Stimulated activated CD8-positive, alpha-beta memory T cell treated with anti-CD3 and anti-CD28 coated beads, Interleukin-7, amount 100 ng/mL, for 1 hour (primary cell): ENCODE measurements at places on chromosomes 7 and 10.
A peak's percentile ranks its signal among the peaks of the same experiment; 100 is the strongest.

- DNase-seq: no peak
Observed at GRCh38 chr10:76621886-76622620, 1015.6 kb downstream of the KCNMA1 start.

DNA sequence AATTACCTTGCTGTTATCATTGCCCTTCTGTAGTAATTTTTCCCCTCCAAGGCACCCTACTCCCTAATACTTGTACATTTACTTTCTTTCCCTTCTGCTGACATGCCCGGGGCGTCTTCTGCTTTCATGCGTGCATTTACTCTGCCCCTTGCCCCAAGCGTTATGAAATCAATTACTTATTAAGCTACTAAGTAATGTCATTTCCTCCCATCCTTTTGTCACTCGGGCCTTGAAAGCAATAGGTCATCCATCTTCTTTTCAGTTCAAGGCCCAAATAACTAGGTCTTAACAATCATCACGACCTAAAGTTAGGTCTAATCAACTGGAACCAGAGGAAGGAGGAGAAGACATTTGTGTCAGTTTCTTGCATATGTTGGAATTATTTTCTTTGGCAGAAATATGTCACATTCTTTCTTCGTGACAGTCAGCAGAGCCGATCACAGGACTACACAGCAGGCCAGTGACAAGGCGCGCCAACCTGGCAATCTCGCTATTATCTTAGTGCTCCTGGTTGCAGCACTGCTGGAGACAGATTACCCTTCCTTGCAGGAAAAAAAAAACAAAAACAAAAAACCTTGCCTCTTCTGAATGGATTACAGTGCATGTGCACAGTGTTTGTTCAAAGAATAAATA, 179.2 kb downstream of the RELN start:
- no peak for DNase-seq

- DNase-seq: no peak
Observed at GRCh38 chr7:98557538-98558031, 59.5 kb upstream of the NPTX2 start.

DNA sequence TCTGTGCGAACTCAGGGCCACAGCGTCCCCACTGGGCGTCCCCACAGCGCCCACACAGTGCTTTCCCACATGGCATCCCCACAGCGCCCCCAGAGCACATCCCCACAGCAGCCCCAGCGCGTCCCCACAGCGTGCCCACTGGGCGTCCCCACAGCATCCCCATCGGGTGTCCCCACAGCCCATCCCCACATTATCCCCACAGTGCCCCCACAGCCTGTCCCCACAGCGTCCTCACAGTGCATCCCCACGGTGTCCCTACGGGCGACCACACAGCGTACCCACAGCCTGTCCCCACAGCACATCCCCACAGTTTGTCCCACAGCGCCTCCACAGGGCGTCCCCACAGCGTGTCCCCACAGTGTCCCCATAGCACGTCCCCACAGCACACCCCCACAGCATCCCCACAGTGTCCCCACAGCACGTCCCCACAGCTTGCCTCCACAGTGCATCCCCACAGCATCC, 131.6 kb downstream of the ACTR3B start:
- no peak for DNase-seq

DNA sequence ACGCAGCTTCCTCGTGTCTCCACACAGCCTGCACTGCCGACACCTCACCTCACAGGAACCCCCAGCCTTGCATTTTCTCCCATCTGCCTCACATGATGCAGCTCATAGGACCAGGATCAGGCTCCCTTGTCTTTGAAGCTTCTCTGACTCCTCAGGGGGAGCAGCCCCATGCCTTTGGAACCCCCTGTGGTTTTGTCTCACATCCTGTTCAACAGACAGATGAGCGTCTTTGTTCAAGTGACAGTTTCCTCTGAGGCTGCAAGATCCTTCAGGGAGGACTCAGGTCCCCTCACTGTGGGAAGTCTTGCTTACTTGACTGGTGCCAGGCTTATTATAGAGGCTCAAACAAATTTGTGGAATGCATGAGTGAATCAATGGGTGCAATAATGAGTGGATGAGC, 667.1 kb downstream of the INHBA start:
- no peak for DNase-seq

GRCh38 chr10:30422981-30423654, 10.9 kb upstream of the MAP3K8 start:
- DNase-seq: no peak

DNA sequence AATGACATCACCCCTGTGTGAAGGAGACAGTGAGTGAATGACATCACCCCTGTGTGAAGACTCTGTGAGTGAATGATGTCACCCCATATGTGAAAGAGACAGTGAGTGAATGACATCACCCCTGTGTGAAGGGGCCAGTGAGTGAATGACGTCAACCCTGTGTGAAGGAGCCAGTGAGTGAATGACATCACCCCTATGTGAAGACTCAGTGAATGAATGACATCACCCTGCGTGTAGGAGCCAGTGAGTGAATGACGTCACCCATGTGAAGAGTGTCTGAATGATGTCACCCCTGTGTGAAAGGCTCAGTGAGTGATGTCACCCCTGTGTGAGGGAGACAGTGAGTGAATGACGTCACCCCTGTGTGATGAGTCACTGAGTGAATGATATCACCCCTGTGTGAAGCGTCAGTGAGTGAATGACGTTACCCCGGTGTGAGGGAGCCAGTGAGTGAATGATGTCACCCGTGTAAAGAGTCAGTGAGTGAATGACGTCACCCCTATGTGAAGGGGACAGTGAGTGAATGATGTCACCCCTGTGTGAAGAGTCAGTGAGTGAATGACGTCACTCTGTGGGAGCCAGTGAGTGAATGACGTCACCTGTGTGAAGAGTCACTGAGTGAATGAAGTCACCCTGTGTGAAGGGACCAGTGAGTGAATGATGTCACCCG, 478.1 kb downstream of the PTPRN2 start:
- DNase-seq: no peak

DNA sequence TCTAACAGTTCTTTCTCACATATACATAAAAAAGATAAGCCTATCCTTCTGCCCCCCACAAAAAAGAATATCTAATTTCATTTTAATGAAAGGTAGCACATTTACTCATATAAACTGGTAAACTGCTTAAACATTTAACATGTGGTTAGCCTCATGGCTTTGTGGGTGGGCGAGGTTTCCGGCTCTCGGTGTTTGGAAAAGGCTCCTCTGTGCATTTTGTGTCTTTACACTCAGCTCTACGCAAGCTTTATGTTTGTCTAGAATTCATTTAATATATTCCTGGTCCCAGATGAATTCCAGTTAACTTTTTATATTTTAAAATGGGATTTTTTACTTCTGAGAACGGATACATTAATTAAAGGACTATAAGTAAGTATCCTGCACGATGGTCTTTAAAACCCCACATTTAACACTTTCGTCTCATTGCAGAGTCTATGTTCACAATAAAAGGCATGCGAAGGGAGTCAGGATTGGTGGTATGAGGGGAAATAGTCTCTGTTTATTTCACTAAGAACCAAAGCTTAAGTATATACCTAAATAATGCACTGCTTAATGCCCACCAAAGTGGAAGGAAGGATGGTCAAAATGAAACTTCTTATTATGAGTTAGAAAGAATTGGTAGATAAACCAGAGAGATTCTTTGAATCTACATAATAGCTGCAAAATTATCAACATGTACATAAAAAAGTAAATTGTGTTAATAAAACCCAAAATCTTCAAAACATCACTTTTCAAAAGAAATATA, 197.2 kb downstream of the CRPPA start:
- DNase-seq: peak; percentile 10

- no peak for DNase-seq
Observed at GRCh38 chr7:16044645-16045044, 358.2 kb upstream of the MEOX2 start.

- DNase-seq: no peak
Observed at GRCh38 chr10:44986670-44987069, 8.1 kb upstream of the DEPP1 start.

GRCh38 chr10:14579405-14579804, 195.3 kb downstream of the FAM107B start:
- no peak for DNase-seq

DNA sequence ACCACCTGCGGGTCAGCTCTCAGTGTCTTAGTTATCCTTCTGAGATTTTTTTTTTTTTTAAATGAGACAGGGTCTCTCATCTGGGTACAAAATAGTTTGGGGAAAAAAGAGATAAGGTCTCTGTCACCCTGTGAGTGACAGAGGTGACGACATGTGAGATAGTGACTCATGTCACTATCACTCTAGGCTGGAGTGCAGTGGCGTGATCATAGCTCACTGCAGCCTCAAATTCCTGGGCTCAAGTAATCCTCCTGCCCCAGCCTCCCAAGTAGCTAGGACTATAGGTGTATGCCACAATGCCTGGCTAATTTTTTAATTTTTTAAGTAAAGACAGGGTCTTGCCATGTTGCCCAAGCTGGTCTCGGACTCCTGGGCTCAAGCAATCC, 10.4 kb downstream of the BLVRA start:
- no peak for DNase-seq

DNA sequence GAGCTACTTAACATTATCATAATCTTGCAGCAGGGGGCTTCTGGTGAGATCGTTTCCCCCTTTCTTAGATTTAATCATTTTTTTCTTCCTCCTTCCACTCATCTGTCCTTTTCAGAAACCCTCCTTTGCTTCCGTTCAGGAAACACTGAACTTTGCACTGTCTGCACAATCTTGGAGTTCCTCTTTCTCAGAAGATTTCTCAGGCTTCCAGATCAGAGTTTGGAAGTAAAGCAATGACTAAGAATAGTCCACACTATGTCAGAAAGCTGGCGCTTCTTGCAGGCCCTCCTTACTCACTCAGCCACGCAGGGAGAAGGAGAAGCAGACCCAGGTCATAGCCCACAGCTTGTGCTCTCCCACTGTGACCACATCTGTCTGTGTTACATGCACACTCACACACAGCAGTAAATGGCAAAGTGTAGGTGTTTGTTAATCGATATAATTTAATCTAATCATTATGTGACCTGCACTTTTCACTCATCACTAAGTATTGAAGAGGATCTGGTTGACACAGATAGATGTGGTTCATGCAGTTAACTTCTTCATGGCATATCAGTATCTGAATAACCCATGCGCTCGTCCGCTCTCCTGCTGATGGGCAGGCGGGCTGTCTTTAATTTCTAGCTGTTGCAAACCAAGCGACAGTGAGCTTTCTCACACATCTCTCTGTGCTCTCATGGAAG, 30.2 kb downstream of the ALOX5 start:
- DNase-seq: no peak

- no peak for DNase-seq
Observed at GRCh38 chr10:63064706-63065105, 68.4 kb upstream of the NRBF2 start.

GRCh38 chr10:12835709-12836108, 165.8 kb downstream of the CCDC3 start:
- no peak for DNase-seq

DNA sequence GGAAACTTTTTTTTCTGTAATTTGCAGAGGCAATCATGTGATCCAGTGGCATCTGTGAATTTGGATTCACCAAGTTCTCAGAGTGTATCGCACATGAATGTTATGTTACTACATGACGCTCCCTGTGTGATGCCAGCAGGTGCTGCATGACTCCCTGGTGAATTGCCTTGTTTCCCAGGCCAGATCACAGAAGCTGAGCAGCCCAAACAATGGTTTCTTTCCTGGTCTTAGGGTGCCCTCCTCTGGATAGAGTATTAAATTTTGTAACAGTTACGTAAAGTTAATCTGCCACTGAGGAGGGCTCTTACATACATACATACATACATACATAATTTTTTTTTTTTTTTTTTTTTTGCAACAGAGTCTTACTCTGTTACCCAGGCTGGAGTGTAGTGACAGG, 3.6 kb downstream of the ZSCAN21 start:
- no peak for DNase-seq

- DNase-seq: no peak
Observed at GRCh38 chr7:96870934-96871333, 134.4 kb upstream of the DLX6 start.

- no peak for DNase-seq
Observed at GRCh38 chr7:116097365-116098009, 66.9 kb upstream of the TFEC start.

GRCh38 chr10:3339531-3339950, 167.0 kb upstream of the PITRM1 start:
- DNase-seq: no peak

DNA sequence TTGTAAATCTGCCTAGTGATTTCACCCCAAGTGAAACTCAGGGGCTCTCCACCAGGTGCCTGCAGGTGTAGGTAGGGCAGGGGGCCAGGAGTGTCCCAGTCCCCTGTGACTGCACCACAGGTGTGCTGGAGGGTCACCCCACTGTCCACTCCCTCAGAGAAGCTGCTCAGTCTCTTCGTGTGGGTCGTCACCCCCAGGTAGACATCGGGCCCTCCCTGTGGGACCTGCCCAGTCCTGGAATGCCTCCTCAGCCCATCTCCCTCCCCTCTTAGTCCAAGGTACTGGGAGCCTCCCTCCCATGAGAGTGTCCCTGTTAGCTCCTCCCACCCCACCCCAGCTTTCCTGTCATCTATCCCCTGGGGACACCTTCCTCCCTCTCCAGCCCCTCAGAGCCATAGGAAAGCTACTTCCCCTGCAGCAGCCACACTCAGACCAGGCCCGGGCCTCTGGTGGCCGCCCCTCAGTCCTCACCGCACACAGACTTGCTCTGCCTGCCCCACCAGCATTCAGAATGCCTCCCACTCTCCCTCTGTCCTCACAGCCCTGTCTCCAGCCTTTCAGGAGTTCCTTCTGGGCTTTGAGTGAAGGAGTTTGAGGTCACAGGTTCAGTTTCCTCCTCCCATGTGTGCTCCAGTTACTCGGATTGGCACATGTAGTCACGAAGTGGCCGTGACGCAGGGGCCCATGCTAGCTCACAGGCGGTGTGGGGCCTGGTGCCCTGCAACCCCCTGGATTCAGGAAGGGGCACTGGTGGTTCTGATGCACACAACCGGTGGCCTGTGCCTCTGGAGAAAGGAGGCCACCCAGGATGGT, 5.1 kb downstream of the ALOX5 start:
- DNase-seq: no peak

GRCh38 chr7:149690688-149691446, 82.5 kb downstream of the ZNF467 start:
- DNase-seq: no peak

DNA sequence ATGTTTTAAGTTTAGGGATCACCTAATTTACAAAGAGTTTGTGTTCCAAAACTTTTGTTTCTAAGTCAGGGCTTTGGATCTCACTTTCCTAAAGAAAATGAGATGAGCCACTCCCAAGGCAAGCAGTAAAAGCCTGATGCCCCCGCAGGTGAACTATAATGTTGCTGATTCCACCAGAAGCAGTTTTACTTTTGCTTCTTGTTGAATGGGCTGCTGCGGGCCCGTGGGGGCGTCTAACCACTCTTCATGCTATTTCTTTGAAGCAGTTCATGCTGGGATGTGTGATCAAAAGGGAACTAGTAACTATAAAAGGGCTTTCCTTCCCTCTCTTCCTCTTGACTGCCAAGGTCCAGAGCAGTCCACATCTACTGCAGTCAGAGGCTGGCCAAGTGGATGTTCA, 118.7 kb upstream of the NEBL start:
- no peak for DNase-seq

- no peak for DNase-seq
Observed at GRCh38 chr7:84953234-84953633, 233.6 kb downstream of the SEMA3D start.
